ENCODE measurements at places on chromosomes 4 and X.
A peak's percentile ranks its signal among the peaks of the same experiment; 100 is the strongest.

DNA sequence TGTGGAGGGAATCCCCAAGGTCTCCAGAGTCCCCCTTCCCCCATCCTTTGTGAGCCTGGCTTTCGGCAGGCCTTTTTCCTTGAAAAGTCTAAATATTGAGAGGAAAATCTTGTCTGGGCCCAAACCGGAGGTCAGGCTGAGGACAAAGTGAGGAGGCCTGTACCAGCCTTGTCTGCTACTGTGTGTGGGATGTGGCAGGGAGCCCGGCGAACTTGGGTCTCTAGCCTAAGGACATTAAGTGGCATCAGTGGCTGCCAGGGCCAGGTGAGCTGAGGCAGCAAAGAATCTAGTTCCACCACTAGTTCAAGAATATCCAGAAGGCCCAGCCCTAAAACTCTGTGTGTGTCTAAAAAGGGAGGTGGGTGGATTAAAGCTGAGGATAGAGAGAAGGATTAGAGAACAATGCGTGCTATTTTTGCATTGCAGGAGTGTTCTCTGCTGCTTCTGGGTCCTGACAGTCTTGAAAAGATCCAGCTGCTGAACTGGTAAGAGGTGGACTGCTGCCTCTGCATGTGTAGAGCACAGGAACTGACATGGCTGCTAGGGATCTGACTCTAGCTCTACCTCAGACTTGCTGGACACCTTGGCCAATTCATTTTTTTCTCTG lies 1.2 kb upstream of the AMER1 start:
- no peaks in the 10 kb centered on the region for H3K36me3 ChIP-seq
- H3K4me3 ChIP-seq = peak overlapping the region; percentile 79
- H3K27ac ChIP-seq = peak overlapping the region; percentile 78
- DNase-seq = no peak
- peaks cover 31% of the 10 kb centered on the region for H3K4me1 ChIP-seq

GRCh38 chrX:120262859-120263708 lies 12.5 kb downstream of the ZBTB33 start:
- no peak overlapping the region for H3K27ac ChIP-seq
- H3K4me1 ChIP-seq = no peaks in the 10 kb centered on the region
- H3K36me3 ChIP-seq = no peaks in the 10 kb centered on the region
- no peak overlapping the region for H3K4me3 ChIP-seq

- no peak overlapping the region for H3K27ac ChIP-seq
- DNase-seq = no peak
- H3K4me3 ChIP-seq = no peak overlapping the region
- no peaks in the 10 kb centered on the region for H3K27me3 ChIP-seq
These were observed 11.6 kb upstream of the CENPVL2 start for GRCh38 chrX:51694254-51694653.

DNA sequence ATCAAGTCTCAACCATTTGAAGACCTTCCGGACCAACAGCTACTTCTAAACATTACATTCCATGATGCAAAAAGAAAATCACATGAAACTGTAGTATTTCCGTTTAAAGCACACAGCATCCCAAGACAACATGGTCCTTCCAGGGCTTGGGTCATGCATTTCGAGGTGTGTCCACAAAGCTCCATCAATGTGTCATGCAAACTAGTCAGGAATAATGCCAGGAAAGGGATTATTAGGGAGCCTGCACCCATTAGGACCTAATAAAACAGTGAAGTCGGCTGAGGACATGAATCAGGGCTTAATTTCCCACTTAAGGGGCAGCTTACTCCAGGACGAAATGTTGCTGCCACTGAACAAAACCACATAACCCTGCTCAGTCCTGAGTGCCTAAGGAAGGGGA lies 177.9 kb downstream of the TSPAN5 start:
- no peaks in the 10 kb centered on the region for H3K4me1 ChIP-seq
- H3K27me3 ChIP-seq = no peaks in the 10 kb centered on the region
- H3K27ac ChIP-seq = no peak overlapping the region
- DNase-seq = no peak

GRCh38 chr4:109655396-109655795 lies 47.8 kb downstream of the CASP6 start:
- no peaks in the 10 kb centered on the region for H3K4me1 ChIP-seq
- H3K4me3 ChIP-seq = no peak overlapping the region
- H3K27ac ChIP-seq = no peak overlapping the region
- no peaks in the 10 kb centered on the region for H3K27me3 ChIP-seq
- H3K36me3 ChIP-seq = peaks cover 6% of the 10 kb centered on the region

GRCh38 chrX:84118315-84118714 lies 69.7 kb downstream of the RPS6KA6 start:
- no peak for DNase-seq
- H3K4me1 ChIP-seq = no peaks in the 10 kb centered on the region
- H3K27me3 ChIP-seq = no peaks in the 10 kb centered on the region
- H3K36me3 ChIP-seq = no peaks in the 10 kb centered on the region
- H3K27ac ChIP-seq = no peak overlapping the region

- no peak for DNase-seq
- no peak within 1 kb of the TSS for H3K27ac ChIP-seq
- H3K36me3 ChIP-seq = no peaks in the 10 kb centered on the region
- H3K4me3 ChIP-seq = no peak within 1 kb of the TSS
- no peaks in the 10 kb centered on the region for H3K27me3 ChIP-seq
These were observed at the start of gene CCSER1 for GRCh38 chr4:90127223-90127705. Gene CCSER1, plus strand, starts transcription at chr4:90127394.

- H3K27me3 ChIP-seq = no peaks in the 10 kb centered on the region
- DNase-seq = no peak
- H3K4me3 ChIP-seq = no peak overlapping the region
- H3K27ac ChIP-seq = no peak overlapping the region
These were observed 395.2 kb downstream of the SPOCK3 start for GRCh38 chr4:166838975-166839614.

- no peak overlapping the region for H3K27ac ChIP-seq
- no peak for DNase-seq
- no peak overlapping the region for H3K4me3 ChIP-seq
- peaks cover 9% of the 10 kb centered on the region for H3K4me1 ChIP-seq
These were observed 3.5 kb downstream of the SPINK2 start for GRCh38 chr4:56817840-56818491.

DNA sequence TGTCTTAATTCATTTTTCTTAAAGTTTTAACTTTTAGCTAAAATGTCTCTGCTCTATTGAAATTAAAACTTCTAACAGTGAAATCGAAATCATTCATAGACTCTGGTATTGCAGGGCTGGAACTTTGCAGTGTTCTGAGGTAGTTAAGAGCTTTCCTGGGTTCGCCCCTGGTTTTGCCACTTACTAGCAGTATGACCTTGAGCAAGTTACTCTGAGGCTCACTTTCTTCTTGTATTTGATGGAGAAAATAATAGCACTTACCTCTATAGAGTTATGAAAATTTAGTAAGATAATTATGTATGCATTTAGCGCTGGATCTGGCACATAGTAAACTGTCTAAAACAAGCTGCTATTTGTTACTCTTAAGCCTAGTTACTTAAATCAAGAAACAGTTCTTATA lies 1.7 kb downstream of the SLAIN2 start:
- H3K36me3 ChIP-seq = no peaks in the 10 kb centered on the region
- no peaks in the 10 kb centered on the region for H3K27me3 ChIP-seq
- H3K4me1 ChIP-seq = peaks cover 36% of the 10 kb centered on the region
- peak overlapping the region; percentile 82 for H3K4me3 ChIP-seq

GRCh38 chr4:101037938-101038413 lies 309.4 kb downstream of the PPP3CA start:
- H3K27me3 ChIP-seq = no peaks in the 10 kb centered on the region
- peaks cover 4% of the 10 kb centered on the region for H3K4me1 ChIP-seq
- H3K27ac ChIP-seq = no peak overlapping the region

DNA sequence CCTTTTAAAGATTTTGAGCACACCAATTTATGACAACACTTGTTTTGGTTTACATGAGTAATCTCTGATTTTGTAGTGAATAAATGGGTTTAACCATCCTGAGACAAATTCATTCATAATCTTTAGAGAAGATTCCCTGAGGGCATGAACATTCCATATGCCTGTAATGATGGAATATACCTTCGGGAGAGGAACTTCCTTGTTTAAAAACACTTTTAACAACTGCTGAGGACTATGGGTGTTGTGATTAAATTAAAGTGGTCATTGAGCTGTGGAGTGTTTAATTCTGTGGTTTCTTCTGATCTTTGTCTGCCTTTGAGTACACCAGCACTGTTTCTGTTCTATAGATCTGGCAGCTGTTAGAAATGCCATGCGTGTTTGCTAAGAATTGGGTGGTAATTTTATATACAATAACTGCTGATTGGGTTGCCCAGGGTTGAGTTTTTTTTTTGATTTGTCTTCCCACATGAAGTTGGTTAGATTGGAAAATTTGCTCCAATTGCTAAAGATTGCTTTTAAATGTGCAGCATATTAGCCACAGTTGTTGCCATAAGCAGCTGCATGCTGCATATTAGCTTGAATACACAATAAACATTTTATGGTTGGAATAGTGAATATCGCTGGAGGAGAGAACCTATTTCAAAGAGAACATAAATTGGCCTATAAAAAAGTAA lies 86.8 kb downstream of the DCLK2 start:
- no peaks in the 10 kb centered on the region for H3K4me1 ChIP-seq
- no peak for DNase-seq
- H3K27ac ChIP-seq = no peak overlapping the region
- H3K36me3 ChIP-seq = no peaks in the 10 kb centered on the region
- no peak overlapping the region for H3K4me3 ChIP-seq

GRCh38 chr4:12956026-12956425 lies 528.1 kb downstream of the RAB28 start:
- H3K4me3 ChIP-seq = no peak overlapping the region
- DNase-seq = no peak
- H3K27me3 ChIP-seq = no peaks in the 10 kb centered on the region
- H3K4me1 ChIP-seq = no peaks in the 10 kb centered on the region

DNA sequence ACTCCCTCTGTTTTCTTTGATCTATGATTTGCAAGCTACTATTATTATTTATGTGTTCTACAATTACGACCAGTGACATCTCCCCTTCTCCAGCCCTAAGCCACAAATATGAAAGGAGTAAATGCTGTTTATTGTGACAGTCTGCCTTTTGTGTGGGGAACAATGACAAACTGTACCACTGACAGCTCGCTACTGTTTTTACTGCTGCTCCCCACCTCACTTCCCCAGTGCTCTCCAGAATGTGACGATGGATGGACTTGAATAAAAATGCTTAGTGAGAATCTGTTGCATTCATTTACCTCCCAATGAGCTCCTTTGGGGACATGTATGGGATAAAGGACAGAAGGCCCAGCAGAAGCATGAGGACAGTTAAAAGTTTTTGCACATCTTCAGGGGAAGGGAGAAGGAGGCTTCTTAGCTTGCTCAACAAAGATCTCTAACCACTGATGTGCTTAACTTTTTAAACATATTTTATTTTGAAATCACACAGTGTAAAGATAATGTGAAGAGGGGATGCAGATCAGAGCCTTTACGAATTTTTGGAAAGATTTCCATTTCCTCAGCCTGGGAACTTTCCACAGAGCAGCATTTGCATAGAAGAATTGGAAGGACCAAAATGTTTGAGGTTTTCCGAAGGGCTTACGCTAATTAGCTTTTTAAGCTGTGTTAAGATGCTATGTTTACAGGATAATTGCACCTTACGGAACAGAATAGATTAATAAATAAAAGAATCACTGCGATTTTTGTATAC lies 485.1 kb upstream of the TENM3 start:
- H3K27ac ChIP-seq = no peak overlapping the region
- H3K4me1 ChIP-seq = no peaks in the 10 kb centered on the region
- H3K4me3 ChIP-seq = no peak overlapping the region
- DNase-seq = no peak

- no peak overlapping the region for H3K27ac ChIP-seq
- no peak overlapping the region for H3K4me3 ChIP-seq
- no peaks in the 10 kb centered on the region for H3K4me1 ChIP-seq
These were observed 115.4 kb downstream of the STPG2 start for GRCh38 chr4:98027827-98028226.

GRCh38 chr4:139419388-139419914 lies 34.5 kb upstream of the RAB33B start:
- H3K4me3 ChIP-seq = no peak overlapping the region
- DNase-seq = peak; percentile 34
- H3K27me3 ChIP-seq = no peaks in the 10 kb centered on the region

- no peak overlapping the region for H3K27ac ChIP-seq
- H3K27me3 ChIP-seq = no peaks in the 10 kb centered on the region
- H3K36me3 ChIP-seq = no peaks in the 10 kb centered on the region
- no peaks in the 10 kb centered on the region for H3K4me1 ChIP-seq
- no peak overlapping the region for H3K4me3 ChIP-seq
These were observed 61.7 kb downstream of the EVC start for GRCh38 chr4:5772528-5773270.

DNA sequence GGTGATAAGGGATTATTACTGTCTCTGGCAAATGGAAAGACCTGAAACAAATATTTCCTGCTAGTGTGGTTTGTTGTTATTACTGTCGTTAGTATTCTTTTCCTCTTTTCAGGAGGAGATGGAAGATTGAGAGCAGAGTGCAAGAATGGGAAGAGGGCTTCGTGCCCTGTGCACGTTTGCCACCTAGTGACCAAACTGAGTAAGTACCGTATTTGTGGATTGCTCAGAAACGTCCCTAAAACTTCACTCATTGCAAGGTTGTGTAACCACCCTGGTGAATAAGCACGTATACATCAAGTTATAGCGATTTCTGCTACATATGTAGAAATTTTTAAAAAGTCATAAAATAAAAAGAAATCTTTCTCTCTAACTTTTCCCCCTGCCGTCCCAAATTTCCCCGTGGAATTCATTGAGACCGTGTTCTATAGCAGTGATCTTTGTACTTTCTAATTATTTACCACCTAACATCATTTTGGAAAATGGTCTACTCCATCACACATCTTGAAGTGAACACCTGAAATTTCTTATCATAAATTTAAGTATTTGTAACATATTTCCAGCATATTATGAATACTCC lies 24.3 kb downstream of the LINC00632 start:
- H3K4me3 ChIP-seq = no peak overlapping the region
- H3K36me3 ChIP-seq = no peaks in the 10 kb centered on the region
- no peaks in the 10 kb centered on the region for H3K4me1 ChIP-seq
- no peak overlapping the region for H3K27ac ChIP-seq

DNA sequence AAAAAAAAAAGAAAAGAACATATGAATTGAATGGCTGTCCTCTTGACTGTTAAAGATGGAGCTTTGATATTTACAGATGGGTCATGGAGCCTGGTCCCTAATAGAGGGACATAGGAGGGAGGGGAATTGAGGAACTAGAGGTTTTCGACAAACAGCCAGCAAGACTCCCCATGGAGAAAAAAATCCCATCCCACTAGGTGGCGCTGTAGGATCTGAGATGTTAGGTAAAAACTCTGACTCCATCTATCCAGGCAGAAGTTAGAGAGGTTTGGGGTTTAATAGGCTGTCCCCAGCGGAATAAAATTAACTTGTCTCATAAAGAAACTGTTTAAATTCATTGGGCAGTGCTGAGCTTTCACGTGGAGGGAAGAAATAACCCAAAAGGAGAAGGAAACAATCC lies 45.9 kb downstream of the HMGB2 start:
- H3K4me1 ChIP-seq = no peaks in the 10 kb centered on the region
- H3K36me3 ChIP-seq = peaks cover 19% of the 10 kb centered on the region
- DNase-seq = peak; percentile 74
- H3K27ac ChIP-seq = peak overlapping the region; percentile 48
- H3K27me3 ChIP-seq = no peaks in the 10 kb centered on the region

GRCh38 chr4:158209825-158210807 lies at the start of gene TMEM144:
Gene TMEM144, plus strand, starts transcription at chr4:158210486. Its CDS starts 2,182 bp downstream, at chr4:158212668.
- DNase-seq = no peak
- H3K27me3 ChIP-seq = no peaks in the 10 kb centered on the region
- no peaks in the 10 kb centered on the region for H3K36me3 ChIP-seq
- H3K27ac ChIP-seq = no peak within 1 kb of the TSS

GRCh38 chr4:26139310-26139924 lies 181.4 kb upstream of the RBPJ start:
- no peak overlapping the region for H3K27ac ChIP-seq
- no peak for DNase-seq
- H3K36me3 ChIP-seq = no peaks in the 10 kb centered on the region
- no peak overlapping the region for H3K4me3 ChIP-seq

GRCh38 chr4:43394976-43395375 lies 502.5 kb downstream of the GRXCR1 start:
- no peak overlapping the region for H3K27ac ChIP-seq
- no peak overlapping the region for H3K4me3 ChIP-seq
- no peaks in the 10 kb centered on the region for H3K4me1 ChIP-seq
- DNase-seq = no peak
- no peaks in the 10 kb centered on the region for H3K27me3 ChIP-seq
